CD4-positive, alpha-beta T cell treated with Interferon alpha-2 for 1 hour (primary cell): ENCODE measurements at places on chromosomes 2 and 18.

DNA sequence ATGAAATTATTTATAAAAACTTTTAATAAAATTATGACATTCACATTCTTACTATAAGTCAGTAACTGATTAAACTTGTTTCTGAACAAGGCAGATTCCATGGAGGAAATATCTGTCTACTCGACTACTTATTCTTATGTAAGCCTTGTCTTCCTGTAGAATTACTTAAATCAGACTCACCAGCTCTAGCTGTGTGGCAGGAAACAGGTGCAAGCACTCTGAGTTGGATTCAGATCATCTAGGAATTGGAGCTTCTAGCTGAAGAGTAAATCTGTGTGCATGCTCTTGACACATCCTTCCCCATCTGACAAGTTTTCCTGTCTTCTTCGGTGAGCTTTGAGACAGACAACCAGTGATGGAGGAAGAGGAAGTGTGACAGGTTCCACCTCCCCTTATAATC is 284.7 kb downstream of the TRIB2 start:
- no peak for DNase-seq

- DNase-seq, result no peak
Measured at GRCh38 chr2:154556607-154557006, 141.9 kb upstream of the KCNJ3 start.

- no peak for DNase-seq
Measured at GRCh38 chr18:68314403-68314802, 400.5 kb downstream of the TMX3 start.

DNA sequence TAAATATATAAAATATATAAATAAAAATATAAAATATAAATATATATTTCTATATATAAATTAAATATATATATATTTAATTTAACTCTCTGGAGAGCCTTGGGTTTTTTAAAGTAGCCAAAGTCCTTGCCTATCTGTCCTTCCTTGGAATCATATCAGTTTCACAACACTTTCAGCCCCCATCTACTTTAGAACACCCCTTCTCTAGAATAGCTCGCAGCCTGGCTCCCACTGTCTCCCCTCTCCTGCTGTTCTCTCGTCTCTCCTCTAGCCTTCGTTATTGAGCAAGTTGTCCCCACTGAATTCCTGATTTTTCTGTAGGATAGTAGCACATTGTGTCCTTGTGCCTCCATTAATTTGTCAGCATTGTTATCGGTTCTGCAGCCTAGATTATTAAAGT is 677.0 kb downstream of the RNF144A start:
- DNase-seq, result no peak

GRCh38 chr18:13558124-13558523 is 168.2 kb downstream of the FAM210A start:
- peak; percentile 45 for DNase-seq

DNA sequence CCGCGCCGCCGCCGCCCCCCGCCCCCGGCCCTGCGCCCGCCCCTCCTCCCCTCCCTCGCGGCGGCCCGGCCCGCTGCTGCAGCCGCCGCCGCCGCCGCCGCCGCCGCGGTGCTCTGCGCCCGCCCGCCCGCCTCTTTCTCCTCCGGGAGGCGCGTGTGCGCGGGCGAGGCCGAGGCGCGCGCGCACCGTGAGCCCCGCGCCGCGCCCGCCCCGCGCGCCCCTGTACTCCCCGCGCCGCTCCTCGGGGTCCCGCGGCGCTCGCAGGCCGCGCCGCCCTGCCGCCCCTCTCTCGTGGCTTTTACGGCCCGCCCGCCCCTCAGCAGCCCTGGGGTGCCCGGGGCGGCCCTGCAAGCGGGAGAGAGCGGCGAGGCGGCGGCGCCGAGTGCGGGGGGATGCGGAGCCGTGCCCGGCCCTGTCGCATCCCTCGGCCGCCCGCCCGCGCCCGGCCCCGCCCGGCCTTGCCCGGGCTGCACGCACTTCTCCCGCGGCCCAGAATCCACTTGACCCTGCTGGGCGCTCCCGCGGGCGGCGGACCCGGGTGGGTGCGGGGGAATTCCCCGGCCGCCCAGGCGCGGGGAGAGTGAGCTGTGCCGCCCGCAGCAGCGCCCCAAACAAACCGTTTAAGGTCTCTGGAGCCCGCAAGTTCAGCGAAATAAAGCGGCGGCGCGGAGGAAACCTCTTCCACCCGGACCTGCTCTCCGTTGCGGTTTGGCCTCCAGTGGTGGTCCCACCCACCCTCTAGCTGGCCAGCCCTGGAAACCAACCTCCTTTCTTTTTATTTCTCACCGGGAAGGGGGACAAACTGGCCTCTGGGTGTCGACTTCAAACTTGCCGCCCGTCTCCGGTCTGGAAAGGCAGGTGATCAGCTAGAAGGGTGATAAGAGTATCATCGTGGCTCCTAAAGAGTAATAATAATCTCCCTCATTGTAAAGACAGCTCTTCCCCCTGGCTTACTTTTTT is 37.4 kb downstream of the AFF3 start:
- DNase-seq, result no peak

DNA sequence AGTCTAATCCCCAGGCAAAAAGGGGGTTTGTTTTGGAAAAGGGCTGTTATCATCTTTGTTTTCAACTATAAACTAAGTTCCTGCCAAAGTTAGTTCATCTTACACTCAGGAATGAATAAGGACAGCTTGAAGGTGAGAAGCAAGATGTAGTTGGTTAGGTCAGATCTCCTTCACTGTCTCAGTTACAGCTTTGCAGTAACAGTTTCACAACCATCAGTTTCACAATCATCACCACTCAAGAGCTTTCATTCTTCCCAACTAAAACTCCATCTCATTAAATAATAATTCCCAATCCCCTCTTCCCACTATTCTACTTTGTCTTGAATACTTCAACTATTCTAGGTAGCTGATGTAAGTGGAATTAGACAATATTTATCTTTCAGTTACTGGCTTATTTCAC is 200.9 kb downstream of the NYAP2 start:
- no peak for DNase-seq

- peak; percentile 28 for DNase-seq
Measured at GRCh38 chr2:127049927-127050802, 56.8 kb downstream of the BIN1 start.

GRCh38 chr2:232386740-232387450 is 8.3 kb downstream of the ALPP start:
- DNase-seq, result no peak

DNA sequence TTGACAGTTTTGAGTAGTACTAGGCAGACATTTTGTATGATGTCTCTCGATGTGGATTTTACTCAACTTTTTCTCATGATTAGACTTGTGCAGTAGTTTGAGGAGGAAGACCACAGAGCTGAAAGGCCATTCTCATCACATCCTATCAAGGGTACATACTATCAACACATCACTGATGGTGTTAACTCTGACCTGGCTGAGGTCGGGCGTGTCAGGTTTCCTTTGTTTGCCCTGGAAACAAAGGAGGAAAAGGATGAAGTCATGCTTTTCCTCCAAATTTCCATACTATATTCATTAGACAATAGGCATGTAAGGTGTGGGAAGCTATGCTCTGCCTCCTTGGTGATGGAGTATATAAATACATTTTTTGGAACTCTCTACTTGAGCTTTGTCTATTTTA is 211.1 kb downstream of the DSEL start:
- DNase-seq, result no peak

DNA sequence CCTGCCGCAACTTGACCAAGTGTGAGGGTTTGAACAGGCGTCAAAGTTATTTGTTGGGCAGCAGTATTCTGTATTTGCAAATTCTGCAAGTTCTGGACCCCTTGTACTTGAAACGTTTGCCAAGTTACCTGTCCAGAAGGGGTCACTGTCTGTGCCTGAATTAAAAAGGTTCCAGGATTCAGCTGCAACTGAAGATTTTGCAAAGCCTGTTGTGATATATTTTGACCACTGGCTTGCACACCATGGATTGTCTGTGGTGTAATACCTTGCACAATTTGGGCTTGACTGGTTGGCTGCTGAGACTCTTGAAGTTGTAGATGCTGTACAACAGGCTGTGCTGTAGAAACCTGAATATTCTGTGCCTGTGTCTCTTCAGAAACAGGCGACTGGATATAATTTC is 10.2 kb downstream of the SP3 start:
- DNase-seq, result no peak

DNA sequence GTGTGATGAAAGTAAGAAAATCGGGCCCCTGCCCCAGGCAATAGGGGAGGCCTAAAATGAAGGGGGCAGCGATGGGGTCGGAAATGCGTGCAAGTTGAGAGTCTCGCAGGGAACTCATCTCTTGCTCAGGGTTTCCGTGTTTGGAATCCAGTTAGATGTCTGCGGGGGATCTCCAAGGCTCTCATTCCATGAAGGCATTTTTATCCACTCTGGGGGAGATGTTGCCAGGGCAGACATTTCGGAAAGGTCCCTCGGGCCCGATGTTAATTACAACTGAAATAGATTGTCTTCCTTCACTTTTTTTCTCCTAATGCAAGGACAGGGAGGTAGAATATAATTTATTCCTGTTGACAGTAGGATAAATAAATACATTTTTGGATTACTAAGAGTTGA is 12.8 kb upstream of the SKOR2 start:
- no peak for DNase-seq

- DNase-seq, result no peak
Measured at GRCh38 chr2:152637251-152637650, 80.0 kb downstream of the PRPF40A start.

DNA sequence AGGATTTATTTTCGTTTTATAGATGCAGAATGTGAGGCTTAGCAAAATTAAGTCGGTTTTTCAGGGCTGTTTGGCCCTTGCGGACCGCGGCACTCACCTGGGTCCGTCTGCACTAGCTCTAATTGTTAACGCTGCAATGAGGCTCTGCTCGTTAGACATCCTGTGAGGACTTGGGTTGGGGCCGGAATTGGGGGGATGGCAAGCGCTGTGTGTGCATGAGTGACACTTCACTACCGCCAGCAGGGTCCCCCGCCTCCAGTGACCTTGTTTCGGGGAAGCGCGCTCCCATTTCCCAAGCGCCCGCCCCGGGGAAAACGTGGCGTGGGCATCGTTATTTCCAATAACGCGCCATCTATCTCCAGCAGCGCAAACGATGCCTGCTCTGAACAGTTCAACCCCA is 54.2 kb downstream of the KCNG2 start:
- no peak for DNase-seq

- no peak for DNase-seq
Measured at GRCh38 chr2:60149176-60149575, 404.3 kb downstream of the BCL11A start.

GRCh38 chr2:239132156-239132709 is 268.6 kb downstream of the HDAC4 start:
- no peak for DNase-seq

- no peak for DNase-seq
Measured at GRCh38 chr2:200026332-200027230, 71.2 kb downstream of the MAIP1 start.

DNA sequence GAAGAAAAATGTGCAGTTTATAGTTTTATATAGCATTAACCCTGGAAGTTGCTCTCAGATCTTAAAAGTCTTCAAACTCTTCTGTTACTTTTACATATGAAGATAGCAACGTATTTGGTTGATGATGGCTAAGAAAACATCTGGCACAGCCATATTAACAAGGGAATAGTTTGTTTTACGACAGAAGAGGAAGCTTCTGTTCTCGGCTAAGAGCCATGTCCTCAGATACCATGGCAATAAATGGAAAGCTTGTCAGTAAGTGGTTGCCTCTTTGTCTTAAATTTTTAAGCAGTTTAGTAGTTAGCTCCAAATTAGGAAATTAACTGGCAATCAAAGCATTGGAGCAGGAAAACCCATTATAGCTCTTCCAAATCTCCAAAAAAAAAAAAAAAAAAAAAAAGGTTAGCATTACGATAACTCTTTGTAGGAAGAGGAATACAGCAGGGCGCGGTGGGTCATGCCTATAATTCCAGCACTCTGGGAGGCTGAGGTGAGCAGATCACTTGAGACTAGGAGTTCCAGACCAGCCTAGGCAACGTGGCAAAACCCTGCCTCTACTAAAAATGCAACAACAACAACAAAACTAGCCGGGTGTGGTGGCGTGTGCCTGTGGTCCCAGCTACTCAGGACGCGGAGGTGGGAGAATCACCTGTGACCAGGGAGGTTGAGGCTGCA is 4.5 kb upstream of the STON1 start:
- DNase-seq, result no peak

DNA sequence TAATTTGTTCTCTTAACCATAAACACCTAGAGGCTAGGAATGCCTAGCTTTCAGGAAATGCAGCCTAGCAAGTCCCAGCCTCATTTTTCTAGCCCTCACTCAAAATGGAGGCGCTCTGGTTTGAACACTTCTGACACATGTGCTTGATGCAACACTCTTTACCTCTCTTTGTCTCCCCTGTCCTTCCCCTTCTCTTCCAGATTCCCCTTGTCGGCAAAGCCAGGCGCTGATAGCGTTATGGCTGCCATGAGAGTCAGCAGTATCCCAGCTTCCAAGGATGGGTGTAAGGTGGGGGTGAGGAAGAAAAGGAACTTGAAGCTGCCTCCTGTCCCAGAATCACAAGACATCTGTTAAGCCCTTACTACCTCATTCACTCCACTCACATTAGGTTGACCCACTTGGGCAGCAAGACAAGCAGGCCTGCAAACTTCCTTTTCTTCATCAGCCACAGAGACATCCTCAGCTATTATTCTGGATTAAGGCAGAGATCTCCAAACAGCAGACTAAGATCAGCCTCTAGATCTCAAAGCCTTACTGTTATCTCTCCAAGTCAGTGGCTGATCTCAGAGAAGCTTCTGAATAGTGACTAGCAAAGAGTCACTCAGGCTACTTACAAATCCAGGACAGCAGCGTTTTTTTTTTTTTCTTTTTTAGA is 1.9 kb upstream of the ST3GAL5 start:
- DNase-seq, result no peak

- DNase-seq, result no peak
Measured at GRCh38 chr2:23378496-23378895, 6.5 kb upstream of the KLHL29 start.

DNA sequence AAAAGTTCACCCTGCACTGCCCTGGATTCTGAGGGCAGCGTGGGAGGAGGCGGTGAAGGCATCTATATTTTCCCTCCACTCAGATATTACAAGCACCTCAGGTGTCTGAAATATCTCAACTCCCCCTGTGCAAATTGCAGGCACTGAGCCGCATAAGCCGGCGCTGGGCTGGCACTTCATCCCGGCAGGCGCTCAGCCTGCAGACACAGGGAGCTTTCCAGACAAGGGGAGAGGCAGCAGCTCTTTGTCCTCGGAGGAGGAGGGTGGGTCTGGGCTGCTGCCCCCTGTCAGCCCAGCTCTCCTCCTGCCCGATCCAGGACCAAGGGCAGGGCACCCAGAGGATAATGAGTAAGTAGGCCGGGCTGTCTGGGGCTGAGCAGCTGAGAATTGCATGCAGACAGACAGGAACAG is 189.3 kb upstream of the MYT1L start:
- DNase-seq, result no peak

DNA sequence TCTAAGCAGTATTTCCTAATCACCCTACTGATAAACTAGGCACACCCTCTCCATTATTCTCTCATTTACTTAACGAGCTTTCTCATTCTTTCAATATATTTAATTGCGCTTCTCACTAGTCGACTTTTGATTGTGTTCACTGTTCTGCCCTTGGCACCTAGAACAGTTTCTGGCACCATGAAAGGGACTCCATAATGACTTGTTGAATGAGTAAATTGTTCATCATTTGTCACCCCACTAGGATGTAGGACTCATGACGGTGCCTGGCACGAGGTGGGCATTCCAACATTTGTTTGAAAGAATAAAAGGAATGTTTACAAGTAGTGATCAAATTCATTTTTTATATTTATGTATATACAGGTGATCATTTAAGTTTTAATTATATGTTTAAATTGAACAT is 123.7 kb downstream of the DIS3L2 start:
- no peak for DNase-seq

GRCh38 chr2:97819754-97820153 is 106.4 kb downstream of the ZAP70 start:
- DNase-seq, result no peak

- peak; percentile 14 for DNase-seq
Measured at GRCh38 chr18:7221424-7222155, 9.3 kb upstream of the LRRC30 start.

- DNase-seq, result peak; percentile 10
Measured at GRCh38 chr2:109128616-109129355, at the start of gene SH3RF3. SH3RF3 (plus strand) TSS chr2:109129205.
